Activated CD4-positive, alpha-beta T cell treated with anti-CD3 and anti-CD28 coated beads, Interleukin-10, Interleukin-2, amounts not matched to agents 100 ng/mL and 50 ng/mL, durations not matched to agents 16 hours and 8 hours (primary cell): ENCODE measurements at places on chromosomes 3 and 15.
A peak's percentile ranks its signal among the peaks of the same experiment; 100 is the strongest.

DNA sequence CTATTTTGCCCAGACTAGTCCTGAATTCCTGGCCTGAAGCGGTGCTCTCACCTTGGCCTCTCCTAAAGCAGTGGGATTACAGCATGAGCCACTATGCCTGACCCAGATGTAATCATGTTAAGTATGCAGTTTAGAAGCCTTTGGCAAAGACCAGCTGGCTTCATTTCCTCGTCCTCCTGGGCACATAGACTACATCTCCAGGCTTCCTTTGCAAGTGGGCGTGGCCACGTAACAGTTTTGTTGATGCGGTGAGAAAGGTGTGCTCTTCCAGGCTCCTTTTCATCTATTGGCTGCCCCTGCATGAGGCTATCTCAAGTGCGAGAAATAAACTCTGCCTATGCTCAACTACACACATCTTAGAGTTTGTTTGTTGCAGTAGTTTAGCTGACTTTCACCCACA lies 13.0 kb downstream of the SV2B start:
- no peak for DNase-seq

GRCh38 chr15:45660231-45660979 lies 25.6 kb downstream of the SQOR start:
- no peak for DNase-seq

- no peak for DNase-seq
Measured at GRCh38 chr3:41711651-41712050, 250.3 kb downstream of the ULK4 start.

DNA sequence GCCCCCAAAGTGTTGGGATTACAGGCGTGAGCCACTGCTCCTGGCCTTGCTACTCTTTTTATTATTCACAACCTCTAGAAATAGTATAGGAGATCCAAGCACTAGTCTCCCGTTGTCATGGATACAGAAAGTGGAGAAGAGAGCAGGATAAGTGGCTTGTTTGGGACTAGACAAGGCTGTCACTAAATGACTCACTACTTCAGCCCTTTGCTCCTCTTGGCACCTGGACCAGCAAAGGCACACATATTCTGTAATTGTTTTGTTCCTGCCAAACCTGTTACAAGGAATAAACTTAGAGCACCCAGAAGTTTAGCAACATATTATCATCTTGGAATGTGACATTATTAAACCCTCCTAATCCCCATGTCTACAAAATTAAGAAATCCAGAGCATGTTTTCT lies 427.2 kb upstream of the THBS1 start:
- no peak for DNase-seq

DNA sequence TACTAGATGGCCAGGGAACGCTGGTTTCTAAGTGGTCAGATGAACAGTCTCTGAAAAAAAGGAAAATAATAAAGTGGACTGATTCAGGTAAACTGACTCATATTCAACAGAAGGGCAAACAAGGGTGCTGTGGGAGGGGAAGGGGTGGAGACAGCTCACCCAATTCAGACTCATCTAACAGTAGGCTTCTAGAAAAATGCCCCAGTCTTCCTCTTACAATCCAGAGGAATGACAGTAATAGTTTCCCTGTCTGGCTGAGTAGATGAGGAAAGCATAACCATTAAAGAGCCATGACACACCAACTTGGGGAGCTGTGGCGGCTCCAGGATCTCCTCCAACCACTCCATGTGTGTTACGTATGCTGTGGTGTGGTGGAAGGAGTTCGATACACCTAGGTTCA lies 231.4 kb upstream of the UMPS start:
- DNase-seq: no peak

- no peak for DNase-seq
Measured at GRCh38 chr3:55292360-55292759, 194.7 kb downstream of the WNT5A start.

DNA sequence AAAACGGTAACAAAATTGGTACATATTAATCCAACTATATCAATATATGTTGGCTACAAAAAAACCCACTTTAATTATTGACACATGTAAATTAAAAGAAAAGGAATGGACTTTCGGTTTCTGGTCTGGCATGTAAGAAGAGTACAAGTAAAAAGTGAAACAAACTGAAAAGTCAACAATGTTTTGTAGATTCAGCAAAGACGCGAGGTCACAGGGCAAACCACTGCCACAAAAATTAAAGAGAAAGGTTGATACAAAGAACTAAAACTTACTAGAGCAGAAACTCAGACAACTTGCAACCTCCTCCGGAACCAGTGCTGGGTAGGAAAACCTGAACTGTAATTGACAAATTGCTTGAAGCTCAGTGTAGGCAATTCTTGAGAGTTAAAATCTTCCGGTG lies 110.6 kb upstream of the ARPP21 start:
- DNase-seq: no peak

DNA sequence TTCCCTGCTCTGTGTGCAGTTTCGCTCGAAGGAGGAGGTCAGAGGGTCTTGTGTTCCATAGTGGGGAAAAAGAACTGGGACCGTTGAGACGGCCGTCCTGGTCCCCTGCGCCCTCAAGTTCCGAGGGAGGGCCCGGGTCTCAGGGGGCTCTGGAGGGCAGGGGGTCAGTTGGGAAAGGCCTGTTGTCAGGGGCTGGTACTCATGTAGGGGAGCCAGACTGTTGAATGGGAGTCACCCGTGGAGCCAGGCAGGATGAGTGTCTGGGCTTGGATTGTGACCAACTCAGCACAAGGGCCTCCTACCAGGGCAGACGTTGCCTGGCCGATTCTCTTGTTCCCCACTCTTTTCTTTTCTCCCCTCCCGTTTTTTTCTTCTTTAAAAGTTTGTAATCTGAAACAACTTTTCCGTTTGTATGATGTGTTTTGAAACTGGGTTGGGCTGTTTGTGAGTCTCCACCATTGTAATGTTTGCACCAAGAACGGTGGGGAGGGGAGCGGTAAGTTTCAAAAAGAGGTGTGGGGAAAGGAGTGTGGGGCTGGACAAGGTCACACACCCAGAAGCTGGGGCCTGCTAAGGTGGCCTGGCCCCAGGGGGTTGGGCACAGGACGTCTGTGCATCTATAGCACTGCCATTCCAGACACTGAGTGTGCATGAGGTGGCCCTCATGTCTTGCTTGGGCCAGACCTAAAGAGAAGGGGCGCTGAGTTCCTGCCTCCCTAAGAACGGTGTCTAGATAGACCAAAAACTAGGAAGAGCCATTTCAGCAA lies 1.1 kb downstream of the CMTM7 start:
- DNase-seq: peak; percentile 69

DNA sequence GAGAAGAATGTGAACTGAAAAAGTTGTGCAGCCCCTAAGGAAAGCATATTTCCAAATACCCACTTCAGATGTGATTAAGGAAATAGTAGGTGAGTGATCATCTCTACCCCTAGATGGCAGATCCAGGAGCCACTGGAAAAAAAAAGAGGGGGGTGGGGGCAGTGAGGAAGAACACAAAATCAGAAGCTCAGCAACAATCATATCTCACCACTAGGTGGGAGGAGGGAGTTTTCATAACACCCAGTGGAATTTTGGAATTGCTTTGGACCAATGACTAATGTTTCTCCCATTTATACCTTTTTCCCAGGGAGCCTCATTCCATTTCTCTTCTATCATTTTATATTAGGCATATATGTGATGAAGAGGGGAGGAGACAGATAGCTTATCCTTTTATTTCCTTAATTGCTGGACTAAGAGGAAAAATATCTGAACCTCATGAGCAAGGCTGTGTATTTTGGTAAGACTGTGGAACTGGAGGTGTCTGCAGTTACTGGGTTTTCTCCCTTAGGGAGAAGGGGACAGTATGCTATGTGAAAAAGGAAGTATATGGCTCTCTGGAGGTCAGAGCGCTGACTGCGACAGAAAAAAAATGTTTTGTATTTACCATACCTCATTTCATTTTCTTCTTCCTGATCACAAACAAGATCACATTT lies 363.4 kb downstream of the GAP43 start:
- DNase-seq: no peak

DNA sequence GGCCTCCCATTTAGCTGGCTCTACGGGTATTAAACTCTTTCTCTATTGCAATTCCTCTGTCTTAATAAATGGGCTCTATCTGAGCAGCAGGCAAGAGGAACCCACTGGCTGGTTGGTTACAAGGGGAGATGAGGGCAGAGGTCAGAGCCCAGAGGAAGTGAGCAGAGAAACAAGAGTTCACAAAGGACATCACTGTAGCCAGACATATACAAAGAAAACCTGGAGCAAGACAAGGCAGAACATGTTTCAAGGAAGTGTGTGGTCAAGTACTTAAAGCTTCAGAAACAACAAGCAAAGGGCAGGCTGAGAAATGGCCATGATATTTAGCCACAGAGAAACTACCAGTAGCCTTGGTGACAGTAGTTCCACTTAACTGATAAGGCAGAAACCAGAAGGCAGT lies 24.3 kb downstream of the SUSD5 start:
- no peak for DNase-seq

DNA sequence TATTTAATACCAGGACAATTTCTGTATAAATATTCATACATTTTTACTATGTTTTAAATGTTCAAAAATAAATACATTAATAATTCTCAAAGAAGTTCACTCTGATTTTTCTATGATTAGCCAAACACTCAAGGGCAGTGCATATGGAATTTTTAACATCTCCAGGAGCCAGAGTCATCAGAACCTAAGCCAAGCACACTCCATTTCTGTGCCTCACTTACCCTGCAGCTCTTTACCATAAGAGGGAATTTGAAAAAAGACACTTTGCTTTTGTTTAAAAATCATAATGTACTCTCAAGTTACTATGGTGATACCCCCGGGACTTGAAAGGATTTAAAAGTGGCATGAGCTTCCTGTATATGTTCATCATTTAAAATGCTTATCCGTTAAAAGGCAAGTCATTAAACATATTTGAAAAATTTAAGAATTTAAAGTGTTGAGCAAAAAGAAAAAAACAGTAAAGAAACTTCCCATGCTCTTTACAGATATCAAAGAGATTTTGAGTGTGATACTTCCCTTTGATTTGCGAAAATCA lies 747.4 kb upstream of the NECTIN3 start:
- no peak for DNase-seq

- DNase-seq: no peak
Measured at GRCh38 chr3:5657106-5657505, 469.6 kb downstream of the EDEM1 start.

DNA sequence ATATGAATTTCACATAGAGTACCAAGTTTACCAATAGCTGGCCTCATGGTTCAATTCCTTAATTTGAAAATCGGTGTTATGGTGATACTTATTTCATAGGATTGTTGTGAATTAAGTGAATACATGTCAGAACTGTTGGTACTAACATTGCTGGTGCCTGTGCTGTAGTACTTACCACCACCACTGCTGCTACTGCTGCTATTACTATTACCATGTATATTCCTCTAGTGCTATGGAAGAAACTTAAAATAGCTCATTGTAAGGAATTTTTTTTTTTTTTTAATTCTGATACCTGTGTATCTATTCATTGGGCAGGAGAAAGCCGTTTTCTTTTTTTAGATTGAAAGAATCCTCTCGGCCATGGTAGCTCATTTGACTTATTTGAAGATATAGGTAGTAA lies 3.6 kb downstream of the FYTTD1 start:
- DNase-seq: no peak

GRCh38 chr3:17057321-17057720 lies 172.6 kb downstream of the PLCL2 start:
- no peak for DNase-seq

- DNase-seq: no peak
Measured at GRCh38 chr15:52276256-52276770, 19.3 kb downstream of the MYO5C start.

- DNase-seq: no peak
Measured at GRCh38 chr3:111662012-111662411, 66.9 kb upstream of the ZBED2 start.

DNA sequence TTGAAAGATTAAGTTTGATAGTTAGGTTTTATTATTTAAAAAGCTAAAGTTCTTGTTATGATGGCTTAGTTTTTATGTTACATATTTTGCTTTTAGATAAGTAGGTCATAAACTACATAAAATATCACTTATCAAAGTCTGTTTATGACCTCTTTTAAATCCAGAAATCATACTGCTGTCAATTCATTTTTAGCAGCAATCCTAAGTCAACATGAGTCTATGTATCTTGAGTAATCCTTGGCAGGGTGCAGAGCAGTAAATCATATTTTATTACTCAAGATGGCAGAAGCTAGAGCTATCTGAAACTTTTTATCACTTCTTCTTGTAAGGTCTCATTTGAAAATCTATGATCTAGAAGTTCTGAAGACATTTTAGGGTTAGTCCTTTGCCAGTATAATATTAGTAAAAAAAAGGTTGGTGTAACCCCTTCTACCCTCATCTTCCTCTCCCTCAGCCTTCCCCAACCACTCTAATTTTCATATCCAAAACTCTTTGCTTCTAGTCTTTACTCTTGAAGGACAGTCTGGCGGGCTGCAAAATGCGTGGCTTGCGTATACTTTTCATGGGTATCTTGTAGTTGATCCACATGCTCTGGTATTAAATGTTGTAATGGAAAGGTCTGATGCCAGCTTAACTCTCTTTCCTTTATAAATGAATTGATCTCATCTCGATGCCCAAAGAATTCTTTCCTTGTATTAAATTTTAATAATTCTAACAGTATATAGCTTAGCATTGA lies 134.0 kb upstream of the THRB start:
- DNase-seq: no peak

DNA sequence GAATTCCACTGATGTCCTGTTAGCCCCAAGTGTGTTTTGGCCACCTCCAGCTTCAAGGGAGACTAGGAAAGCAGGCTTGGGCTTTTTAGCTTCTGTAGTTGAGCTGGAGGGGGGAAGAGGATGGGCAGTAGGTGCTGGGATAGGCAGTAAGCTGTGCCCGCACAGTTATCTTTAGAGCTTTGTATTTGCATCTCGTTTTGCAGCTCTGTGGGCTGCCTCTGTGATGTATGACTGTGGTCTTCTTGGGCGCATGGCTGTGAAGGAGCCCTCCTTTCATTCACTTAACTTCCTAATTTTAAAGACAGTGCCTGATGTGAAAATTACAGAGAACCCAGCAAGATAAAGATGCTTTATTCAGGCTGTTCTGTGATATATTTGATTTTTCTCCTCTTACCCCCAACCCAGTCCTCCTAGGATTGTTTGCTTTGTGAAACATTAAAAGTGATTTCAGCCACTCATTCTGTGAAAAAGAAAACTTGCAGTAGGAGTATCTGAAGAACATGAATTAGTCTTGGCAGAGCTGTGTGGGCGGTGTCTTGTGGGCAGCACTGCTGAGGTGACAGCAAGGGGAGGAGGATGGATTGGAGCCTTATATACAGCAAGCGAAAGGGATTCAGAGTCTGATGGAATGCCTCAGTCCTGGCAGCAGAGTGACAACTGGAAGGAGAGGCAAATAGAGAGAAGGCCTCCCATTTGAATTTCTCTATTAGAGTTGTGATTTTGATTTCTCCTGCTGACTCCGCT lies 74.3 kb downstream of the LARS2 start:
- peak; percentile 69 for DNase-seq

- DNase-seq: no peak
Measured at GRCh38 chr3:196216681-196217211, 412 bp downstream of the SLC51A start.

DNA sequence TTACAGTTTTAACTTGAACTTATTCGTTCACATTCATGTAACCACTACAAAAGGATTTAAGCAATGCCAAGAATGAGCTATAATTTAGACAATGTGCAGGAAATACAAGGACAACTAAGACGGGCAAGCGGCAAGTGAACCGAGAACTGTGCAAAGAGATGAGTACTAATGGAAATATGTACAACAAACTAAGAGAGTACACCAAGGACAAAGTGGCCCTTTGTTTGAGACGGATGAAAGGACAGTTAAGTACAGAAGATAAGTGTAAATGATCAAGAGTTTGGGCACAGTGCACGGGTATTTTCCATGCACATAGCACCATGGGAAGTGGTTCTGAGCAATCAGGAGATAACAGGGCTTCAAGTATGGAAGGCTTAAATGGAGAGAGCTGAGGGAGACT lies 281.7 kb downstream of the ROBO2 start:
- no peak for DNase-seq
